Activated CD4-positive, alpha-beta T cell treated with anti-CD3 and anti-CD28 coated beads for 36 hours (primary cell): ENCODE measurements at places on chromosomes 16 and 17.

DNA sequence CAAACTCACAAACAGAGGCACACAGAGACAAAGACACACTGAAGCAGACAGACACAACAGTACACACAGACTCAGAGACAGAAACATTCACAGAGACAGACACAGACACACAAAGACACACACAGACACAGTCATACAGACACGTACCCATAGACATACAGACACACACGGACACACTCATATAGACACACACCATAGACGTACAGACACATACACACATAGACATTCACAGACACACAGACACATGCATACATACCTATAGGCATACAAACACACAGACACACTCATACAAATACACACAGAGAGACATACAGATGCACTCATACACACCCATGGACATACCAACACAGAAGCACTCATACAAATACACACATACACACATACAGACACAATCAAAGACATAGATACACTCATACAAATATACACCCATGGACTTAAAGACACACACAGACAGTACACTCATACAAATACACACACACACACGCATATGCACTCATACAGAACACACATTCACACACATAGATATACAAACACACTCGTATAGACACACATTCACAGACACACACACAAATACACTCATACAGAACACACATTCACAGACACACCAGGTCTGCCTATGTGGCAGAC is 19.9 kb upstream of the MRTFB start:
- no peak for DNase-seq

GRCh38 chr16:6016530-6017184 is 919.1 kb upstream of the EEF2KMT start:
- DNase-seq, result no peak

DNA sequence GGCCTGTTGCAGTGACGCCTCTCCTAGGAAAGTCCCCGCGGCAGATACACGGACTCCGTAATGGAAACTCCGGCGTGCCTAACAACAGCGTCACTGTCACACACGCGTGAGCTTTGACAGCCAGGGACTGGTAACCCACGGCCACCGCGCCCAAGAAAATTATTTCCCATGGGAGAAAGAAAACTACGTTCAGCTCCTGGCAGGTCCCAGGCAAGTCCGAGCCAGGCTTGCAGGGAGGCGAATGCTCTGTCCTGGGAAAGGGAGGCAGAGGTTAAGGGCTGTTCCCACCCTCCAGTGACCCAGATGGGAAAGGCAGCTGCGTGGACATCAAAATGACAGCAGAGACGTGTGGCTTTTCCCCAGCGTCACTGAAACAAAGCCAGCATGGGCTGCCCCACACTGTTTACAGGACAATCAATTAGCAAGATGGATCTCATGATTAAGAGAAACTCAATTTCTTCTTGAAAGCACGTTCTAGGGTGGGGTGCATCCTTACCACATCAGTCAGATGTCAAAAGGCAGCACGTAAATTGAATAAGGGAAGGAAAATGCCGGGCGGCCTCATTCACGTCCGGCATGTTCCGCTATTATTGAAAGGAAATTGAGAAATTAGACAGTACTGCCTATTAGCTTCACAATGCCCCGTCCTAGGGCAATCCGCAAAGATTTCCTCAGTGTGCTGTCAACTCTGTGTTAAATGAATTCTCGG is 82.5 kb downstream of the NXN start:
- no peak for DNase-seq

GRCh38 chr16:10141671-10142070 is 40.6 kb downstream of the GRIN2A start:
- no peak for DNase-seq

- no peak for DNase-seq
Measured at GRCh38 chr16:67426950-67427349, 4.0 kb upstream of the HSD11B2 start.
